A375 (cell line): ENCODE measurements at places on chromosomes 12 and 14. TPM values are rescaled to one million over a fixed set of nuclear protein-coding genes. Genes with fewer than 3 reads are reported as not detected.

Gene OVCH1
- not detected in 2 replicates for total RNA-seq

Gene KRT75
- 0.19 TPM in 1 of 2 replicates, not detected in the other for total RNA-seq

Gene ACOT6
- total RNA-seq = not detected in 2 replicates

Gene NPAS3
- 0.32 and 0.57 TPM in 2 replicates for total RNA-seq

Gene TOGARAM1
- total RNA-seq = 6.3 and 6.8 TPM in 2 replicates

Gene CMKLR1
- total RNA-seq = 0.21 and 0.23 TPM in 2 replicates

Gene KRT78
- total RNA-seq = not detected in 2 replicates
